Uterus (tissue), 4 donors: ENCODE measurements at places on chromosomes 11 and 22. TPM values are rescaled to one million over a fixed set of nuclear protein-coding genes. Genes with fewer than 3 reads are reported as not detected.

DNA sequence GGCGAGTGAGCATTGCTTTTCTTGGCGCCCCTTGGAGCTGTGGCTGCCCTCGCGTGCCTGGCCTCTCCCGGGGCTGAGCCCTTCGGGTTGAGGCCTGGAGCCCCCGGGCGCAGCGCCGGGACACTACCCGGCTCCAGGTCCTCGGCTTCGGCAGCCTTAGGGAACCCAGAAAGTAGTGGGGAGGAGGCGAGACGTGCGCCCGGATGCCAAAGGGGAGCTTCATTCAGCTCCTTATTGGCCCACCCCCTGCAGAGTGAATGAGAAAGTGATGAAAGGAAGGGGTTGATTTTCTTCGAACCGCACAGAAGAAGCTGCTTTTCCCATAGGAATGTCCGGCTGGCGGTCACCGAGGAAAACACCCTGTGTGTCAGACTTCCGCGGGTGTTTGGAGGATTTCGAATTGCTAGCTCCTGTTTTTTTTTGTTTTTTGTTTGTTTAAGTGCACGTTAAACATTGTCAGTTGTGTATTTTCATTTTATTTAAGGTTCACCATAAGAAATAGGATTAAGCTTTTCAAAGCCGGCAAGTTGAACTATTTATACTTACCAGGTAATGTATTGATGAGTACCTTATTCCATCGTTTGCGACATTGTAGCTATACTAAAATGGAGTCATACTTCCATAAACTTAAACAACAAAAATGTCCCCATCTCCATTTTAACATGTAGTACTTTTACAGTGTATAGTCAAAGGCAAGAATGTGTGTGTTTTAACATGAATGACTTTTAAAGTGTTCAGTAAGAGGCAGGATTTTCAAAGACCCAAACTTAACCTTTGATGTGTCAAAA is 841 bp upstream of the EIF4G2 start:
- peaks cover 23% of the 10 kb centered on the region for H3K4me1 ChIP-seq
- peak overlapping the region; percentile 97 for H3K27ac ChIP-seq
- no peaks in the 10 kb centered on the region for H3K27me3 ChIP-seq

DNA sequence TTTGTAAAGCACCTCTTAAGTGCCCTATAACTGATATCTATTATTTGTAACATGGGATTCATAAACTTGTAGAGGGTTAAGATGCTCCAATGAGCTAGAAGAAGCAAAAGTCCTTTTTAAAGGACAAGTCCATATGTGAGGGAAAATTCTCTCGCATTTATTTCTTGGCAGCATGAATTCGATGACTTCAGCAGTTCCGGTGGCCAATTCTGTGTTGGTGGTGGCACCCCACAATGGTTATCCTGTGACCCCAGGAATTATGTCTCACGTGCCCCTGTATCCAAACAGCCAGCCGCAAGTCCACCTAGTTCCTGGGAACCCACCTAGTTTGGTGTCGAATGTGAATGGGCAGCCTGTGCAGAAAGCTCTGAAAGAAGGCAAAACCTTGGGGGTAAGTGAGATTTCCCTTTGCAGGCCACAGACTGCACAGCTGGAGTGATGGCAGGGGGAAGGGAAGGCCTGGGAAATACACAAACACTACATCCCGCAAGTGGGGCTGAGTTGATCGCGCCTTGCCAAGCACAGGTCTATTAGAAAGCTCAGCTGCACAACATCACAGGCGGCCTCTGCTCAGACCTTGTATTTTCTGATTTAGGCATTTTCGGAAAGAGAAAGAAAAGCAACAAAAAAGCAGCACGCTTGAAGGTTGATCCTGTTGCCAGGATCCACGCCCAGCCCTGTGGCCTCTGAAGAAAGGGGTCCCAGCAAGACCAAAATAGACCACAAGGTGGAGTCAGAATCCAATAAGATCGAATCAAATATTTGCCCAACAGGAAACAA is 1.5 kb downstream of the MS4A8 start:
- no peak overlapping the region for H3K27ac ChIP-seq
- H3K36me3 ChIP-seq, result no peaks in the 10 kb centered on the region
- H3K27me3 ChIP-seq, result no peaks in the 10 kb centered on the region
- DNase-seq, result no peak

- peaks cover 6% of the 10 kb centered on the region for H3K4me1 ChIP-seq
- H3K4me3 ChIP-seq, result no peak overlapping the region
- DNase-seq, result no peak
- H3K27ac ChIP-seq, result peak overlapping the region; percentile 92
- no peaks in the 10 kb centered on the region for H3K36me3 ChIP-seq
These were observed 7.6 kb upstream of the SLC39A13 start for GRCh38 chr11:47400768-47401279.

DNA sequence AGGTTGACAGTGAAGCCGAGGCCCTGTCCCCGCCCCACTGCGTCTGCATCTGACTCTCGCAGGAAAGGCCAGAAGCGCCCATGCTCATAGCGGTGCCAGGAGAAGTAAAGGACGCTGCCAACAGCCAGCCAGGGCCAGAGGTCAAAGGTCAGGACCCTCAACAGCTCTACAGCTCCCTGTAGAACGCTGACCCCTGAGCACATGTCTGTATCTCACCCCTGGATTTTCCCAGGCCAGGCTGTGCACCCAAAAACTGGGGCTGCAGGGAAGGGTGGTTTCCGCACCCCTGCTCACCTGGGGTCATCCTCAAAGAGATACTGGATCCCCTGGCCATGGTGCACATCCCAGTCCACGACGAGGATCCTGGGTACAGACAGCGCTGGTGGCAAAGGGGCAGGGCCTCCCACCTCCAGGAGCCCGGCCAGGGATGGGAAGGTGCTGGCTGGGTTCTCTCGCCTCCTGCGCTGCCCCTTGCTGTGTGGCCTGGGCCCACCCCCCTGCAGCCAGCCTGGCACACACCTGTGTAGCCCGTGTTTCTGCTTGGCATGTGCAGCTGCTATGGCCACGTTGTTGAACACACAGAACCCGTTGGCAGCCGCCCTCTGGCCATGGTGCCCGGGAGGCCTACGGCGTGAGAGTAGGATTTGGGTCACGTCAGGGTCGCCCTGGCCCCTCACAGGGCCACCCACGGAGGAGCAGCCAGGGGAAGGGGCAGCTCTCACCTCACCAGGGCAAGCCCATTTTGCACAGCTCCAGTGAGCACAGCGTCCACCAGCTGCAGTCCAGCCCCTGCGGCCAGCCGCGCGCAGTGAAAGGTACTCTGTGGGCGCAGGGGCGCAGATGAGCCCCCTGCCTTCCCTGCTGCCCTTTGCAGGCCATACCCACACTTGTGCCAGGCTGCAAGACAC is 1.5 kb downstream of the HDAC10 start:
- DNase-seq, result no peak
- no peaks in the 10 kb centered on the region for H3K27me3 ChIP-seq
- no peak overlapping the region for H3K4me3 ChIP-seq
- H3K27ac ChIP-seq, result no peak overlapping the region
- H3K36me3 ChIP-seq, result no peaks in the 10 kb centered on the region

- peaks cover 20% of the 10 kb centered on the region for H3K27me3 ChIP-seq
- DNase-seq, result peak; percentile 58
- H3K4me3 ChIP-seq, result no peak overlapping the region
- H3K4me1 ChIP-seq, result no peaks in the 10 kb centered on the region
- no peaks in the 10 kb centered on the region for H3K36me3 ChIP-seq
These were observed 621 bp downstream of the KCNC1 start for GRCh38 chr11:17734986-17735817.

DNA sequence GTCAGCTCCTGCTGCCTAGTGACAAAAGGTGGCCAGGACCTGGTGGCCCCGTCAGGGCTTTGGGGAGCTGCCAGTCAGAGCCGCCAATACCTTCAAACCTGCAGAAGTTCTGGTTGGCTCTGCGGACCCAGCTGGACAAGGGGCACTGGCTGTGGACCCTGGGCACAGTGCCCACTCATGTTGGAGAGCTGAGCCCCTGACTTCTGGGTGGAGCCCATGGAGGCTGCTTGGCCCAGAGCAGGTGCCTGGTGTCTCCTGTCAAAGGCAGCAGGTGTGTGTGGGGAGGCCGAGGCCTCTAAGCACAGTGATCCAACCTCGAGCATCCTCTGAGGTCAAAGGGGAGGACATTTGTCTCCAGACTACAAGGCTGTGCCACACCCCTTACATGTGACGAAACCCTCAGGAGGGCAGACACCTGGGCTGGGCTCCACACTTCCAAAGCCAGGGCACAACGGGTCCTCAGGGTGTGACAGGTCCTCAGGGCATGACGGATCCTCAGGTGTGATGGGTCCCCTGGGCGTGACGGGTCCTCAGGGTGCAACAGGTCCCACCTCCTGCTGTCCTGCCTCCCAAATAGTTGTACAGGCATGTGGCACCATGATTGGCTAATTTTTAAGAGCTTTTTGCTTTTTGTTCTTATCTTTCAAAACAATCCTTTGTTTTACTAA is 37.0 kb downstream of the MUC2 start:
- DNase-seq, result no peak
- H3K4me3 ChIP-seq, result no peak overlapping the region
- no peaks in the 10 kb centered on the region for H3K36me3 ChIP-seq
- no peak overlapping the region for H3K27ac ChIP-seq
- no peaks in the 10 kb centered on the region for H3K27me3 ChIP-seq

DNA sequence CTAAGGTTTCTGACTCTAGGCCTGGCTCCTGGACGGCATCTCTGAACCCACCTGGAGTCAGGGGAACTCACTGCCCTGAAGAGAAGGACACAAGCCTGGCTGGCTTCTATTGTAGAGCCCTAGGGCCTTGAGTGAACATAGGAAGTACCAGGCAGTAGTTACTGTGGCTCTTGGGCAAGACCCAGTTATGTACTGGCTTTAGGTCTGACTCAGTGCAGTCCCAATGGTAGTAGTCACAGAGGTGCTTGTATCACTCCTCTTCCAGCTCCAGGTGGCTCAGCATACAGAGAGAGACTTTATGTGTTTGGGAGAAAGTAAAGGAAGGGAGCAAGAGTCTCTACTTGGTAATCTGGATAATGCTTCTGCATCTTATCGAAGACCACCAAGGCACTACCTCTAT is 13.9 kb upstream of the PAK1 start:
- no peak overlapping the region for H3K4me3 ChIP-seq
- DNase-seq, result no peak
- no peaks in the 10 kb centered on the region for H3K36me3 ChIP-seq

DNA sequence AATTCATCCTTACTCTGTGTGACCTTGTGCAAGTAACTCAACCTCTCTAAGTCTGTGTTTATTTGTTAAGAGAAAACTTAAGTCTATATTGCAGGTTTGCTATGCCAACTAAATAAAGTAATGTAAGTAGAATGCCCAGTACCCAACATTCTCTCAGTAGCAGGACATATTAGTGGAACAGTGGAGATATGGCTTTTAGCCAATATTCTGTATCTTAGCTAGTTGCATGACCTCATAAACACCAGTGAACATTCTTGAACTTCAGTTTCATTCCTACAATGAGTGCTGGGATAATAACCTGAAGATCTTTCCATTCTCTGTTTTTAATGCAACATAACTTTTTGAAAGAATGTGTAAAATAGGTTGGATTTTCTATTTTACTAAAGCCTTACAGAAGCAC is 77.0 kb downstream of the RAB38 start:
- no peaks in the 10 kb centered on the region for H3K4me1 ChIP-seq
- no peak overlapping the region for H3K27ac ChIP-seq
- no peak overlapping the region for H3K4me3 ChIP-seq
- no peaks in the 10 kb centered on the region for H3K36me3 ChIP-seq

DNA sequence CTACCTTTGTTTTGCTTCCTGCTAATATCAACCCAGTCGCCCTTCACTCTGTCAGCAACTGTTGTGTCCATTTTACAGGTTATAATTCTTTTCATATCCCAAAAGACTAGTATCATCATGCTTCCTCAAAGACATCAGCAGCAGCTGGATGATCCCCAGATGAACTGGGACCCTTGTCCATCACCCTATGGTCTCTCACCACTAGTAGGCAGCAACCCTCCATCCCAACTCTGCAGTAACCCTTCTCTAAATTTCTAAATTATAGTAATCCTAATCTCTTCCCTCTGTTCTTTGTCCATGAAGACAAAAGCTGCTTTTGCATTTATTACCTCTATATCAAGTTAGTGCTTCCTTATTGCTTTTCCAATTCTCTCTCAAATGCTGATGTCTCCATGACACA is 1025.8 kb downstream of the FAM181B start:
- H3K36me3 ChIP-seq, result no peaks in the 10 kb centered on the region
- H3K27ac ChIP-seq, result no peak overlapping the region
- H3K4me3 ChIP-seq, result no peak overlapping the region
- no peaks in the 10 kb centered on the region for H3K4me1 ChIP-seq

- H3K4me1 ChIP-seq, result no peaks in the 10 kb centered on the region
- no peaks in the 10 kb centered on the region for H3K27me3 ChIP-seq
- DNase-seq, result no peak
- no peaks in the 10 kb centered on the region for H3K36me3 ChIP-seq
- H3K4me3 ChIP-seq, result no peak overlapping the region
These were observed 8.4 kb downstream of the XBP1 start for GRCh38 chr22:28791841-28792490.

DNA sequence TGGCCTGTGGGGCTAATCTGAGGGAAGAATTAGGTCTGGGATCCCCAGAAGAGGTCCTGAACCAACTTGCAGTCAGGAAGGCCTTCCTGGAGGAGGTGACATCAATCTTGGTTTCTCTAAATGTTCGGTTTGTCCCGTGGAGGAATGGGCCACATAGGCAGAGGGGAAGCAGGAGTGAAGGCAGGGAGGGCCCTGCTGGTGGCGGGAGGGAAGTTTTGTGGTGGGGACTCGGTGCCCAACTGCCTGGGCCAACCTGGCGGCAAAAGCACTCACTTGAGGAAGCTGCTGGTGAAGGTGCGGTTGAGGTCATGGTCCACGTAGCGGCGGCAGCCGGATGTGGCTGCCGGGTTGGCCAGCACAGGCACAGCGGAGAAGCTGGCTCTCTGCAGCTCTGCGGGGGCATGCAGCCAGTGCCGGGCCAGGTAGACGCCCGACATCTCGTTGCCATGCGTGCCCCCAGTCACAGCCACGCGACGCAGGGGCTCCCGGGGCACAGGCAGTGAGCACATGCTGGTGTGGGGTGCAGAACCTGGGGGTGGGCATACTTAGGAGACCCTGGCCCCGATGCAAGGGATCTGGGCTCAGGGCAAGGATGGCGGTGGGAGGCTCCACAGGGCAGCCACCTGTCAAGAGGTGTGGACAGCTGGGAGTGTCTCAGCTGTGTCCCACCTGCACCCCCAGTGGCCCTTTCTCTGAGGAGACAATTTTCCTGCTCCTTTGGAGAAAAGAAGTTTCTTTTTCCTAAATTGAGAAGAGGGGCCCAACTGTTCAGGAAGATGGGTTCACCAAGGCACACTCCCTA is 3.8 kb downstream of the ACY3 start:
- H3K4me3 ChIP-seq, result no peak overlapping the region
- no peaks in the 10 kb centered on the region for H3K4me1 ChIP-seq
- no peak for DNase-seq
- no peaks in the 10 kb centered on the region for H3K36me3 ChIP-seq

GRCh38 chr11:12199231-12199948 is 89.0 kb downstream of the MICAL2 start:
- peak overlapping the region; percentile 80 for H3K27ac ChIP-seq
- DNase-seq, result no peak
- H3K36me3 ChIP-seq, result no peaks in the 10 kb centered on the region

The TRIM6 gene
- total RNA-seq, result 7.7 TPM

The TCP11L1 gene
- total RNA-seq, result 20.7 TPM

The OR5T3 gene
- total RNA-seq, result not detected

The MORC2 gene
- total RNA-seq, result 27.3 TPM

The PNPLA5 gene
- total RNA-seq, result not detected

The ASCL2 gene
- total RNA-seq, result 1.5 TPM

The SLC25A18 gene
- not detected for total RNA-seq
